ENCODE measurements at places on chromosomes 4 and X.
A peak's percentile ranks its signal among the peaks of the same experiment; 100 is the strongest.

- DNase-seq: no peak
Measured at GRCh38 chrX:48649102-48649501, 34.5 kb upstream of the WAS start.

DNA sequence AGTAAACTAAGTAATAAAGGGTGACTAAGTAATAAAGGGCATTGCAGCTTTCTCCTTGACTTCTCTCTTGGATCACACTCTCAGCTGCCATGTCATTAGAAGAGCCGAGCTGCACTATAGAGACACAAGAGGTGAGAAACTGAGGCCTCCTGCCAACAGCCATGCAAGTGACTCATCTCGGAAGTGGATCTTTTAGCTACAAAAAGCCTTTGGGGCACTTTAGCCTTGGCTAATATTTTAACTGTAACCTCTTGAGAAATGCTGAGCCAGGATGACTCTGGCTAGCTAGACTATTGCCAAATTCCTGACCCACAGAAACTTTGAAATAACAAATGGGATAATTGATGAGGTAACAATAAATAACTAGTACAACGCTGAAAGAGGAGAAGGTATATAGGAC, 1.5 kb upstream of the NEIL3 start:
- DNase-seq: no peak

DNA sequence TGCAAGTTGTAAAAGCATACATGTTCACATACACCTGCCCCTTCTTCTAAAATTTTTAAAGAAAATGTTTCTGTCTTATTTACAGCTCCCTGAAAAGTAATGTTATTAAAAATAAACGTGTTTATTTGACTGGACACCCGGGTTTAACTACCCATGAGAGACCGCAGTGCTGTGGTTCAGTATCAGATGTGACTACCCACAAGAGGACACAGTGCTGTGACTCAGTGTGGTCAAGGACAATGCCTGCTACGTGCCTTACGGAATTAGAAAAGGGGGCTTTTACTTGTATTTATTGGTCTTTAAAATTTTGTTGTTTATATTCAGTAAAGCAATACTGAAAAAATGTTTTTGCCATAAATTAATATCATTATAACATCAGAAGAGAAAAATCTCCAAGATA, 641.4 kb downstream of the TRIML1 start:
- DNase-seq: no peak

DNA sequence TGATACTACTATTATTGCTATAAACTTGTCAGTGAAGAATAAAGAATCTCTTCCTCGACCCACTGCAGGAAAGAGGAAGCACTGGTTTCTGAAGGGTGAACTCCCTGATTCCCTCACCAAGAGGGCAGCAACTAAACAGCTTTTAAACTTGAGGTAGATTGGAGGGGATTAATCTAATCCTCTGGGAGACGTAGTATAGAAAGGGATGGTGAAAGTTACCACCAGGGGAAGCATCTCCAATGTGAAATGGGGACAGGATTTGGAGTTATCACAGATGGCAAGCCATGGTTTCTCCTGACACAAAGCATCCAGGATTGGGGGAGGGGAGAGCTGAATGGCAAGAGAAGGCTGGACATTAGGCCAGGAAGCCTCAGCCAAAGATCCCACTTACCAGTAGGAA, 62.7 kb upstream of the PTPN13 start:
- DNase-seq: no peak

DNA sequence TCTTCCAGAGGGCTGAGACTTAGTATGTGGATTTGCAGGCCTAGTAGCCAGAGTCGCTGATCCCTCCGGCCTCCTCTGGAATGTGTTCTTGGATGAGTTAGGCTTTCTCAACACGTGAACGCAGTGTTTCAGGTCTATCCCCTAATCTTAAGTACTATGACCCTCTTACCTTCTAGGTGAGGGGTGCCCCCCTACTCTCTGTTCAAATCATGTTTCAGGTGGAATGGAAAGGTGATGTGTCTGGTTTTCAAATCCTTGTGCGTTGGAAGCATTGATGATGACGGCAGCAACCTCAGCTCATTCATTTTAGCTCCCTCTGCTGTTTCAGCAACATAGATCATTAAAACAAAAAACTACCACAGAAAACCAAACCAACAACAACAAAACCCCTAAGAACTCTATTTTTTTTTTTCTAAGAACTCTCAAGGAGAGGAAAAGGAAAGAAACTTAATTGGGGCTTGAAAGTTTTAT, 56.4 kb downstream of the RWDD4 start:
- DNase-seq: peak; percentile 11

DNA sequence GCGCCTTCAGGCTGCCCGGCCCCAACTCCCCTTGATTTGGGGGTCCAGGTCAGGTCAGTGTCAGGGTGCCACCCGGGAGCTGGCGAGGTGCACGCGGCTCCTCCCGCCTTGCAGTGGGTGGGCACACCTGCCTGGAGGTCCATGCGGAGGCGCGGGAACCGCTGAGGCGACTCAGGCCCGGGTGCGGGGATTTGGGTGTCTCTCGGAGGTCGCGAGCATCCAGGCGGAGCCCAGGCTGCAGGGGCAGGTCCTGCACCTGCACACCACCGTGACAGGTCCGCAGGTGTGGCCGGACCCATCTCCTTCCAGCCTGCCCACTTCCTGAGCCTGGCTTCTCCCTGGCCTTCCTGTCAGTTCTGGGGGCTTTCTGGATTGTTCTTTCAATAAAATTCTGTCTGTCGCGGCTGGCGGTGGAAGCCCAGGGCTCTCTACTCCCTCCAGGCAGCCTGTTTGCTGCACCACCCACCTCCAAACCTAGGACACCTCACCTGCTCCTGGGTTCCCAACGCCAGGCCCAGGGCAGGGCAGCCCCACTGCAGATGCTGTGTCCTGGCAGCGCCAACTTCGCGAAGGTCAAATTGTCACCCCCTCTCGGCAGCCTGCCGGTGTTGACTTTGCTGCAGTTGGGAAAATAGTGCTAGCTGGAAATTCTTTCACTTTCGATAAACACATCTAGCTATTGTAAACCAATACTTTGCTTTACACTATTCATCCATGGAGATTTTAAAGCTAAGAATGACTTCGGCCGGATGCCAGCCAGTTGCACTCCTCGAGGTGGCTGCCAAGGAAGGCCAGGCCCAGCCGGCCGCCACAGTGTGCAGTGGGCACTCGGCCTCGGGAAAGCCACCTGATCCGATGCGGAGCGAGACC, 35.9 kb downstream of the FGFRL1 start:
- peak; percentile 30 for DNase-seq

DNA sequence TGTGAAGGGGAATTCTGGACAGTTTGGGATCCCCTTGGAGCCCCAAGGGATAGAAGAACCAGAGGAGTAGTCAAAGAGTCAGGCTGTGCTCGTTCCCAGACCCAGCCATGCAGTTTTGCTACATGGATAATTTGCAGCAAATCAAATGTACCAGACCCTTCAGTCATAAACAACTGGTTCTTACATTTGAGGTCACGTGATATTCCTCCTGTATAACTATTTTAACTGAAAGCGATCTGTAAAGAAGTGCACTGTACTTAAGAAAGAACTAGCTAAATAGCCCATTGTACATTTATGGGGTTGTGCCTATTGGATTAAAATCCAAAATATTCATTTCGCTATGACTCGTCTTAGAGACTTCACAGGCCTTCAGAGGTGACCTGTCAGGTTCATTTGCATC, 550.2 kb upstream of the TENM3 start:
- no peak for DNase-seq
